ENCODE measurements at places on chromosomes 5 and 9. TPM values are rescaled to one million over a fixed set of nuclear protein-coding genes. Genes with fewer than 3 reads are reported as not detected.

Gene RGS7BP
- under 0.01 TPM for total RNA-seq

Gene ANKRD31
- total RNA-seq: under 0.01 TPM

Gene LRRC19
- total RNA-seq: not detected

Gene IFNA2
- total RNA-seq: not detected

Gene LCN15
- total RNA-seq: not detected

Gene LMX1B
- not detected for total RNA-seq

Gene UBE2D2
- 69.2 TPM for total RNA-seq

Data from epithelial cell of alveolus of lung (primary cell).